AG04450 (cell line): ENCODE measurements at places on chromosomes 11 and 22.

DNA sequence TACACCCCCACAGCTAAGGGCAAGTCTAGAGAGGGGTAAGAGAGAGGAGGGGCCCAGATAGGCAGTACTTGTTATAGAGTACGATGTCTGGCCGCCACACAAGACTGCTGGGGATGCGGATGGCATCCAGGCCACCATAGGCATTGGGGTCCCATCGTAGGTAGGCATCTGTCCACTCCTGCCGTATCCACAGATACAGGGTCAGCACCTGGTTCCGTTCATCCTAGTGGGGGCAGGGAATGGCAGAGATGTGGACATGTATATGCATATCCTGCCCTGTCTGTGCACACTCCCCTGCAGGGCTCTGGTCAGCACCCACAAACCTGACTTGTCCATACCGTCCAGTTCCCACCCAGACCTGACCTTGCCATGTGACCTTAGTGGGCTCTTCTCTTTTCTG, 2.1 kb downstream of the CHRNA10 start:
- DNase-seq: no peak

DNA sequence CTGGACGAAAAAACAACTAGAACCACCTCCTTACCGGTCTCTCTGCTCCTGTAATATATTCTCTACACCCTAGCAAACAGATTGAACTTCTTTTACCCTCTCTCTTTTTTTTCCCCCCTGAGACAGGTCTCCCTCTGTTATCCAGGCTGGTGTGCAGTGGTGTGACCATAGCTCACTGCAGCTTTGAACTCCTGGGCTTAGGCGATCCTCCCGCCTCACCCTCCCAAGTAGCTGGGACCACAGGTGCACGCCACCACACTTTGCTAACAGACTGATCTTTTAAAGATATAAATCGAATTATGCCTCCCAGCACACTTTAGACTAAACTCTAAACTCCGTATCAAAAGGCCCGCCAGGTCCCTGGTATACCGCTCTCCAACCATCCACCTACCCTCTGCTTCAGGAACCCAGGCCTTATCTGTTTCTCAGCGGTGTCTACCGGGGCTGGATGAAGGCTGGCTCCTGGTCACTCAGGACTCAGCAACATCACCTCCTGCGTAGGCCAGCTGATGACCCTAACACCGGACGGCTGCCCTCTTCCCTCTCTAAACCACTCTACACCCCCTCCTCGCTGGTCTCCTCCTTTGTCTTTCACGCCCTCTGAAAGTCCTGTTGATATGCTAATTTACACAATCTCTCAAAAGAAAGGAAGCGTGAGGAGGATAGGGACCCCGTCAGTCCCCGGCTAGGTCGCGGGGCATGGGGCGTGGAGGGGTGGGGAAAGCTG, 745 bp downstream of the C22orf39 start:
- DNase-seq: no peak

DNA sequence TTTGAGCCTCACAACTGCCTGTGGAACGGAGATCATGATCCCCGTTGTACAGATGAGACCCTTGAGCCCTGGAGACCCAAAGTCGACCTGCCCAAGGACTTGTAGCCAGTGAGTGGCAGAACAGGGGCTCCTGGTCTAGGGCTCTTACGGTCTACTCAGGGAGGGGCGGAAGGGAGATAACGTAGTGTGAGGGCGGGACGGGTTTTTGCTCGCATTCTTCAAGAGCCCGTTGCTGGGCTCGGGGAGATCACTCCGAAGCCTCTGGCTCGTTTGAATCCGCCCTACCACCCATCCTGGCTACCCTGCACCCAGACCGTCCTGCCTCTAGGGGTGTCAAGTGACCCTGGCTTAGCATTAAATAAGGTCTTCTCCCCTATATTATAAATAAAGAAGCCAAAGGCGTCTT, 639 bp downstream of the CRY2 start:
- no peak for DNase-seq

GRCh38 chr11:975827-976226, 50.2 kb downstream of the AP2A2 start:
- peak; percentile 4 for DNase-seq

DNA sequence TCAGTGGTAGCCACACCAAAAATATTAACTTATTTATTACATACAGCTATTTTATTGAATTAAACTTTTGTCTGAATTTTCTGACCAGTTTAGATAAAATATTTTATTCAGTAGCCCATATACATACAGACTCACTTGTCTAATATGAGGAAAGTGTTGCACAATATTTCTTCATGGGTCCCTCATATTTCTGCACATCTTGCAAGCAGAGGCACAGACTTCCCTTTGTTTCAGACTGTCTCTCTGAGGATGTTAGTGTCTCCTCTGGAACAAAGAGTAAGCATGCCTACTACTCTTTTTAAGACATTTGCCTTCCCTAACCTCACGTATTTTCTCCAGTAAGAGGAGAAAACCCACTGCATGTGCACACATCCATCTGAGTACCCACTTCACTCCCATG, 81.2 kb downstream of the OR5AK2 start:
- DNase-seq: no peak

- DNase-seq: no peak
Measured at GRCh38 chr22:24095826-24096757, 85.0 kb downstream of the CABIN1 start.

- DNase-seq: no peak
Measured at GRCh38 chr11:11732116-11732515, 109.7 kb upstream of the USP47 start.

GRCh38 chr22:46985507-46985882, 223.0 kb downstream of the TBC1D22A start:
- DNase-seq: no peak

DNA sequence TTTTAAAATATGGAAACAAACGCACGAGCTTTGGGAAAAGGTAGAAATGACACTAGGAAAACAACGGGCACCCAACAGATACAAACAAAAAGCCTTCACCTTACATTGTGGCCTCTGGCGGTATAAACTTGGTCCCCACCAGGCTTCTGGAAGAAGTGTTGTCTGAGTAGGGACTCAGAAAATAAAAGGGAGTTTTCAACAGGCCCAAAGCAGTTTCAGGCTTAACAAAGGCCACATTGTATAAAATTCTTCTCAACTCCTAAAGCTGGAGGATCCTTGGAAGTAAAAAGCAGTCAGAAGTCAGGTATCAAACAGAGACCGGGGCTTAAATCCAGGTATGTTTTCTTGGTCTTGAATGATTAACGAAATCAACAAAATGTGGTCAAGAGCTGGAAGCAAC, 61.0 kb downstream of the LARGE1 start:
- DNase-seq: no peak

- peak; percentile 89 for DNase-seq
Measured at GRCh38 chr22:46754110-46754799, 8.2 kb upstream of the TBC1D22A start.

DNA sequence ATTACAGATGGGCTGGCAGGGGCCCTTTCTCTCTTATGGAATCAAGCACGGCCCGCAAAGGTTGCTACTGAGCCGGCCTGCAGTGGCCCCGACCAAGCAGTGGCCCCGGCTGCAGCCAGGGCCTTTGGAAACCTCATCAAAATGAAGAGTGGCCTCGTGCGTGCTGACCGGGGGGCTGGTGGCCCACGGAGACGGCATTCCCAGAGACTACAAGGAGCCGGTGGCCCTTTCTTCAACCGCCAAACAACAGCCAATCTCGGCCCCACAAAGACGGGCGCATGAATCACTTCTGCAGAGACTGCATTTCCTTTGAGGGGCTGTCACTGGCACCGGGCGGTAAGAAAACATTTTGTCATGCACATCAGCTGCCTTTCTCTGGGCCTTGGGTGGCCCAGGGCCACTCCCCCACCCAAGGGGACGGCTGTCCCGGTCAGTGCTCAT, 43.1 kb upstream of the FGF3 start:
- DNase-seq: no peak

DNA sequence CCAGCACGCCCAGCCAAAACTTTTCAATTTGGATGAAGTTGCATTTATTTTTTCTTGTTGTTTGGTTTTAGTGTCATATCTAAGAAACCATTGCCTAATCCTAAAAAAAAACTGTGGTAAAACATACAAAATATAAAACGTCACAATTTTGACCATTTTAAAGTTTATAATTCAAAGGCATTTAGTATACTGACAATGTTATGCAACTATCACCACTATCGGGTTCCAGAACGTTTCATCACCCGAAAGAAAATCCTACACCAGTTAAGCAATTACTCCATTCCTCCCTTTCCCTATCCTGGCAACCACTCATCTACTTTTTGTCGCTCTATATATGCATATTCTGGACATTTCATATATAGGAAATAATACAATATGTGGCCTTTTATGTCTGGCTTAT, 30.5 kb upstream of the PHOX2A start:
- DNase-seq: no peak

GRCh38 chr22:27476729-27477128, 324.8 kb downstream of the MN1 start:
- no peak for DNase-seq

DNA sequence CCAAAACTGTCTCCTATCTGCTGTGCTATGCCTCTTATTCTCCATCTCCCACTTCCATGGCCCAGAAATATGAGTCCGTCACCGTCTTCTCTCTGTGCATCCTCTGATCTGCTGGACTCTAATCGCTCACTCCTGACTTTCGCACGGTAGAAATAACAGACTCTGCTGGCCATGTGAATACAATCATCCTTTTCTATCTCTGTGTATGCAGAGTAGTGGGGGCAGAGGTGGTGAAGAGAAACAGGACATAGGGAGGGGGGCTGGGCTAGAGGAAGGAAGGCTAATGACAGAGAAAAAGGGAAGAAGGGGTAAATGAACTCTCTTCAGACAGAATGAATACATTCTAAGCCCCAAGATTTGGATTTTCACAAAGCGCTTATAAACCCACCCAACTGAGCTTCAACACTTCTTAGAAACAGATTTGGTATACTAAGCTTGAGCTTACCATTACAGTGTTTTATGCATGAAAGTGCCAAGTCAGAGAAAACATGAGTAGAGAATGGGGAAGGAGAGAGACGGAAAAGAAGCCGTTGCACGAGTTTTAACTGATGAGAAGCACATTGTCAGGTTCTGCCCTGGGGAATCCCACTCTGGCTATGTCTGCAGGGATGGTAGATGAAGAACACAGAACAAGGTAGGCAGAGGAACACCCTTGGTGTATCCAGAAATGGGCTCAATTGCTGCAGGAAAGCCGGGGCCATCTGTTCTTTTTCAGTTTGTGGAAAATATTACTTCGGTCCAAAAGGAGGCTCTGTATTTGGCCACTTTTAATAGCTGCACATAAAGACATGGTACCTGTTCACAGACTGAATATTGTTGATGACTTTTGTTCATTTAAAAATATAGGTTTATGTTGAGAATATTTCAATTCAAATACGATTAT, 324.7 kb downstream of the ETS1 start:
- DNase-seq: no peak

GRCh38 chr11:26993965-26994457, at the start of gene FIBIN:
FIBIN (plus strand) TSS chr11:26994112; CDS start chr11:26994527, 415 bp downstream.
- DNase-seq: no peak

DNA sequence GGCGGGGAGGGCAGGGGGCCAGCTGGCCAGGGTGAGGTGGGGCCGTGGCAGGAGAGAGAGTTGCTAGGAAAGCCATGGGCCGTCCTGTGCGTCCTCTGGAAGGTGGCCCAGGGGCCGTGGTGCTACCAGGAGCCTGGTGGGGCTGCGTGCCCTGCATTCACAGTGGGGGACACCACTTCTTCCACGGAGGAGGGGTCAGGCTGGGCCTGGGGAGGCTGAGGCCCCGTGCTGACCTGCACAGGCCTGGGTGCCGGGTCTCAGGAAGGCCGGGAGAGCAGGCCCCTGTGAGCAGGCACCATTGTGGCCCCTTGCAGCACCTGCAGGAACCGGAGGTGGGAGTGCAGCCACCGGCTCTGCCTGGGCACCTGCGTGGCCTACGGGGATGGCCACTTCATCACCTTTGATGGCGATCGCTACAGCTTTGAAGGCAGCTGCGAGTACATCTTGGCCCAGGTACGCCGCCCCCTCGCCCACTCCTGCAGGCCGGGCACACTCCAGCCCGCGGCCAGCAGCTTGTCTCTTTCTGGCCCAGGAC, 12.0 kb downstream of the MUC5B start:
- no peak for DNase-seq

DNA sequence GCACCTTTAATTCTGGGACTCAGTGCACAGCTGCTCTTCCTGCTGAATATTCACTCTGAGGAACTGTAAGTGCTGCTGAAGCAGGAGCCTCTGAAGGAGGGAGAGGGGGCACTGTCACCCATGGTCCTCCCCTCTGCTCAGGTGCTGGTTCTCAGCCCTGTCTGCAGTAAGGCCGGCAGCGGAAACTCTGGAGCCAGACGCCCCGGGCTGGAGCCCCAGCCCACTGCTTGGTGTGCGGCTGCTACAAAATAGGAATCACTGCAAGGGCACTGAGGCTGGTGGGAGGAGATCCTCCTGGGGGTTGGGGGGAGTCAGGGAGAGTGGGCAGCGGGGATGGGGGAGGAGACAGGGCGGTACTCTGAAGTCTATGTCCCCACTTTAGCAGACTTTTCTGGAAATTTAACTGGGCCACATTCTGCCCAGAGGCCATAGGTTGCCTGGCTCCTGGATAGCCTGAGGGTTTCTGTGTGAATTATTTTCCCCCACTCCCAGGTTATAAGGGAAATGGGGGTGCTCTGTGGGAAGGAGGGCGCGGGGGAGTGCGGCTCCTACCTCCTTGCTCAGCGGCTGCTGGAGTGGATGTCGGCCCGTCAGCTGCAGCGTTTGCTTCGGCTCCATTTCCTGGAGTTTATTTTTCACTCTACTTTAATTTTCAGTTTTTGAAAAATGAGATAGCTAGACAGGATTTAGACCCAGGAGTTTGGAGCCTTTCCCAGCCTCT, 33.6 kb downstream of the TBC1D22A start:
- no peak for DNase-seq
